ENCODE measurements at places on chromosomes 6 and 20. TPM values are rescaled to one million over a fixed set of nuclear protein-coding genes. Genes with fewer than 3 reads are reported as not detected.

The PM20D2 gene
- 3.0 TPM for total RNA-seq

The LAMA2 gene
- total RNA-seq, result 31.1 TPM

DNA sequence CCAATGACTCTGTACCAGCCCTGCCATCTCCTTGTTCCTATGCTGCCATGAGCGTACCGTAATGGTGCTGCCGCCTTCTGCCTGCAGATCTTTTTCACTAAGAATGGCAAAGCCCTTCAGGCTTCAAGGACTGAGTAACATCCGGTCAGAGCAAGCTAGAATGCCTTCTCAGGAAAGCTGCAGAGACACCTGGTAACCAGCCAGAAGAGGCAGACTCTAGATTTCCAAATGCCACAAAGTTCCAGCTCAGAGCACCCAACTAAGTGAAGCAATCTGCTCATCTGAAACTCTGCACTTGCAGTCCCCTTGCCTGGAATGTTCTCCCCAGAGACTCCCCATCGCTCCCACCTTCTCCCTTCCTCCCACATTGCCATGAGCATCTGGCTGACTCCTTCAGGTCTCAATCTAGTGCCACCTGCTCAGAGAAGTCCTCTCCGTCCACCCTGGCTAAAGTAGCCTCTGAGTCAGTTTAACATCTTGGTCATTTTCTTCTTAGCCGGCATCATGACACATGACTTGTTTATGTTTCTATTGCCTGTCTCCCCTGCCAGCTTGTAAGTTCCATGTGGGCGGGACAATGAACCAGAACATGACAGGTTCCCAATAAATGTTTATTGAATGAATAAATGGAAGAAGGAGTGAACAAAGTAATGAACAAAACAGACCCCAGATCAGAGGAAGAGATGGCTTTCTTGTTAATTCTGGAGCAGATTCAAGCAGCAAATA lies 6.9 kb upstream of the OCSTAMP start:
- peak; percentile 78 for DNase-seq
- 0 out of 2 replicates have a peak overlapping the region, but pooled peaks have one; percentile 5 for H3K27ac ChIP-seq
- H3K27me3 ChIP-seq, result no peaks in the 10 kb centered on the region
- H3K36me3 ChIP-seq, result no peaks in the 10 kb centered on the region
- peaks cover 9% of the 10 kb centered on the region for H3K4me1 ChIP-seq
- H3K4me3 ChIP-seq, result no peak overlapping the region

DNA sequence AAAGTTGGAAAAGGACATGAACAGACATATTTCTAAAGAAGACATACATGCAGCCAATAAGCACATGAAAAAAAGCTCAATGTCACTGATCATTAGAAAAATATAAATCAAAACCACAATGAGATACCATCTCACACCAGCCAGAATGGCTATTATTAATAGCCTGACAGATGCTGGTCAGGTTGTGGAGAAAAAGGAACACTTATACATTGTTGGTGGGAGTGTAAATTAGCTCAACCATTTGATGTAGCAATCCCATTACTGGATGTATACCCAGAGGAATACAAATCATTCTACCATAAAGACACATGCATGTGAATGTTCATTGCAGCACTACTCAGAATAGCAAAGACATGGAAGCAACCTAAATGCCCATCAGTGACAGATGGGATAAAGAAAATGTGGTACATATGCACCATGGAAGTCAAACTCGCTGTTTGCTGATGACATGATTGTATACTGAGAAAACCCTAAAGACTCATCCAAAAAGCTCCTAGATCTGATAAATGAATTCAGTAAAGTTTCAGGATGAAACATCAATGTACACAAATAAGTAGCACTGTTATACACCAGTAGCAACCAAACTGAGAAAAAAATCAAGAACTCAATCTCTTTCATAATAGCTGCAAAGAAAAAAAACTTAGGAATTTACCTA lies 196.8 kb downstream of the ADGB start:
- no peak overlapping the region for H3K4me3 ChIP-seq
- no peaks in the 10 kb centered on the region for H3K36me3 ChIP-seq
- no peaks in the 10 kb centered on the region for H3K27me3 ChIP-seq
- no peaks in the 10 kb centered on the region for H3K4me1 ChIP-seq

DNA sequence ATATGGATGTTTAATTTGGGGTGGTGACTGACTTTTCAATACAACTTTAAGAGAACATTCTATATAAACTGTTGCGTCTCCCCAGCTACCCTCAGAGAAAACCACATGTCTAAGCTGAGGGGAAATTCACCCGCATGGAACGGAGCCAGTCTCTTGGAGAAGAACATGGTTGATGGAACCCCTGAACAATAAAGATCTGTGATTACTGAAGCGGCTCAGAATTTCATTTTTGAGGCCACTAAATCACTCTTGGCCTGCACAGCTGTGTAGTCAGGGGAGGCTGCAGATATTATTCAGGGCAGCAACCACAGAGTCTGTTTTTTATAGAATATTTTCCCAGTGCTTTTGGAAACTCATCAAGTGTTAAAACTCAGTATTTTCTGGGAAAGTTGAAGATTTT lies 73.8 kb downstream of the EYA4 start:
- DNase-seq, result no peak
- H3K36me3 ChIP-seq, result no peaks in the 10 kb centered on the region
- no peak overlapping the region for H3K27ac ChIP-seq
- no peak overlapping the region for H3K4me3 ChIP-seq
- H3K27me3 ChIP-seq, result peaks cover 17% of the 10 kb centered on the region
- H3K4me1 ChIP-seq, result no peaks in the 10 kb centered on the region

DNA sequence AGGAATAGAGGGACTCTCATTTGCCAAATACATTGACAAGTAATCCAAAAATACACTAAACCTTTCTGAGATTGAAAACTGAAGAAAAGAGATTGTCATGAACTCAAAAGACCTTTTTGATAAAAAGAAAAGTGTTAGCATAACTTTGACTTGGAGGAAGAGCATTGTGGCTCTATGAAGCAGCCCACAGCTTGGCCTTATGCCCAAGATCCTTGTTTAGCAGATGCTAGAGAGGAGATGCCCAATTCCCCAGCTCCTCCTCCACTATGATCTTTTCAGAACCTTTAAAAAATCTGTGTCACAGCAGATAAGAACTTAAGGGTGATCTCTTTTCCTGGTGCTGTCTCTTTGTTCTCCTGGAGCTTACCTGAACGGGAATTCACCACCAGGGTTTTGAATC lies 35.8 kb upstream of the IGF2R start:
- no peaks in the 10 kb centered on the region for H3K36me3 ChIP-seq
- H3K27ac ChIP-seq, result no peak overlapping the region
- H3K4me1 ChIP-seq, result peaks cover 7% of the 10 kb centered on the region
- DNase-seq, result no peak

- H3K36me3 ChIP-seq, result peaks cover 46% of the 10 kb centered on the region
- no peak overlapping the region for H3K27ac ChIP-seq
- H3K4me1 ChIP-seq, result no peaks in the 10 kb centered on the region
Measured at GRCh38 chr6:36526066-36526465, 21.2 kb downstream of the STK38 start.
